ENCODE measurements at places on chromosomes 3 and 15.

DNA sequence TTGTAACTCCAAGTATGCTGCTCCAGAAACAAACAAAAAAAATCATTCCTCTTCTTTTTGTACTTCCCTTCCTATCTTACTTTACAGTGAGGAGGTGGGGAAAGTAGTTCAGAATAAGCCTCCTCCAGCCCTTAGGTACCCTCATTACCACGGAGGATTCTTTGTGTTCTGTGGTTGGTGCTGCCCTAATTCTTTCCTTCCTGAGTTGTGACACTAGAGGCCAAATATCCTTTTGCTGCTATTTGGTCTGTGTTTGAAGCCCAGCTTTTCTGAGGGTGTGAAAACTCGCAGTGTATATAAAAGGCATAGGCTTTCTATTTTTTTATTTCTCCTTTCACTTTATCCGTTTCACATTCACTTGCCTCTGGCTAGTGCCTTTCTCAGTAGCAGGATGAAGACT is 98.2 kb downstream of the HHLA2 start:
- DNase-seq: no peak

DNA sequence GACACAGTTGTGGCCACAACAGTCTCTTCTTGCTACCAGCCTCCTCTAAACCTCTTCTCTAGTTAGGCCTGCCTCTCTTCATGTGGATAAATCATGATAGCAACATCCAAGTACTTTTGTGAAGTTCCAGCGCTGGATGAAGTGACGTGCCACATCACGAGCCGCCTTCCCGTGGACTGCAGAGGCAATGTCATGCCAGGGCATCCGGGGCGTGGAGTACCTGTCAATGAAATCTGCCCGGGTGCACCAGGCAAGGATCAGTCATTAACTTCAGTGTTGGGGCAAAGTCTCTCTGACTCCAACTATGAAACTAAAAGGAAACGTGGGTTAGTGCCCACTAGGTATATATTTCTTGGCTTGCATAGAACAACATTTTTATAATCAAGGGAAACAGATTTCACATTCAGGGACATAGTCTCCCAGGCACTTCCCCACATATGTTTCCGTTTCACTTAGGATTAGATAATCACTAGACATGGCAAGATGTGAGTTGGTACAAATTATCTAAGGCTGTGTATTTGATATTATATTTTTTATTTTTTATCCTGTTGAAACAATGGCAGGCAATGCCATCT is 133.6 kb downstream of the PLD1 start:
- no peak for DNase-seq

GRCh38 chr15:95848126-95848525 is 482.4 kb upstream of the NR2F2 start:
- no peak for DNase-seq

DNA sequence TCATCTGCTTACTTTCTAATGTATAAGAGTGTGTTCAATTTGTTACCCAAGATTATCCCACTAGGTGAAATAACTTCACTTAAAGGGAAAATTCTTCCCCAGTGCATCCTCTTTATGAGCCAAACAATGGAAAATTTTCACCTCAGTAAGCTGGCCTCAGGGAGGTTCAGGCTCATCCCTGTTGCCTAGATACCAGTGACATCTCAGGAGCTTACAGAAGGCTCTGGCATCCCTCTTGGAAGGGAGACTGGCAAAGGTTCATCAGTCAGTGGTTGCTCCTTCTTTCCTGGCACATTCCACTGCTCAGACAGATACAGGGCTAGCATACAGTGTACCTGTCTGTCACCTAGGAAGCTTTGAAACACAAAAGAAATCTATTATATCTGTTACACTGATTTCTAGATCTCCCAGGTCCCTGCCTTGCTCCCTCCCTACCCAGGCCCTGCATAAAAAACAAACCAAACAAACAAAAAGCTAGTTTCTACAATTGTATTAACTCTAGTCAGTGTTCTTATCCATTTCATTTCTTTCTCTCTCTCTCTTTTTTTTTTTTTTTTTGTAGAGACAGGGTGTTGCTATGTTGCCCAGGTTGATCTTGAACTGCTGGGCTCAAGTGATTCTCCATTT is 1.7 kb downstream of the IP6K2 start:
- no peak for DNase-seq

DNA sequence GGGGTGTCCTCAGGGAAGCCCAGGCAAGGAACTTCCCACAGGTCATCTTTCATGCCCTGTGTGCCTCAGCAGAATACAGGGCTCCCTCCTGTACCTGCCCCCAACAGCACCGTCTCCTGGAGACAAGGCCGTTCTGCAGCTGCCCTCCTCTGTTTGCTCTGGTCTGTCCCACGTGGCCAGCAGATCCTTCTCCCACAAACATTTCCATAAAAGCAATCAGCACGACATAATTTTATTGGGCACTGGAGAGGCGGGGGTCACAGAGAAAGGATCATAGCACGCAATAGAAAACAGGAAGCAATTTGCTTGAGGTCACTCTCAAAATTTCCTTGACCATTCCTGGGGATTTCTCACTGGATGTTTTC is 29.4 kb downstream of the STARD5 start:
- no peak for DNase-seq

DNA sequence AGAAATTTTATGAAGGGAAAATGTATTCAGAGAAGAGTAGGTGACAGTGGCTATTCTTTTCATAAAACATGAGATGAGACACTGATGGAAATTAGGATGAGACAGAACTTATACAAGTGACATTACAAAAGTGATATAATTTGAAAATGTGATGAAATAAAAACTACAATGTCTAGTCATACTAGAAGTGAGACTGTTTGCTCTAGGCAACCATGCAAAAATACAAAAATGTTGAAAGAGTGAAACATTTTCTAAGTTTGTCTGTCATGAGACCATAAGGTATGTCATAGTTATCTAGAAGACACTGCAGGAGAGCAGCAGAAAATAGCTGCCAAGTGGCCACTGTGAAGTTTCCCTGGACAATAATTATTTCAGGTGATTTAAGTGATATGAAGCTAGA is 459.5 kb downstream of the DIPK2A start:
- DNase-seq: no peak

DNA sequence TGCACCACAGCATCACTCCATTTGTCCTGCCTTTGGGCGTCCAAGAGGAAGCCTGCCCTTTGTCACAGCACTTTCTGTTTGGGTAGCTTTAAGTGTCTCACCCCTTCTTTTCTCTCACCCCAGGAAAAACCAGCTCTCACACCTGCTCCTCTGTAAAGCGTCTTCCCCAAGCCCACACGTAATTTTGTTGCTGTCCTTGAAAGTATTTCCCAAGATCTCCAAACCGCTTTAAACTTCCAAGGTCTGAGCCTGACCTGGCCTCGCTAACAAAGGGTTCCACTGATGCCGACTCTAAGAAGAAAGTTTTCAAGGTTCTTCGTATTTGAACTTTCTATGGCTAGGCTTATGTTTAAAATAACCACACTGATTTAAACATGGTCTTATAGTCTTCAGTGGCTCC is 5.3 kb downstream of the ABHD2 start:
- no peak for DNase-seq

- no peak for DNase-seq
These were observed 128.9 kb downstream of the AQP9 start for GRCh38 chr15:58267051-58267450.

DNA sequence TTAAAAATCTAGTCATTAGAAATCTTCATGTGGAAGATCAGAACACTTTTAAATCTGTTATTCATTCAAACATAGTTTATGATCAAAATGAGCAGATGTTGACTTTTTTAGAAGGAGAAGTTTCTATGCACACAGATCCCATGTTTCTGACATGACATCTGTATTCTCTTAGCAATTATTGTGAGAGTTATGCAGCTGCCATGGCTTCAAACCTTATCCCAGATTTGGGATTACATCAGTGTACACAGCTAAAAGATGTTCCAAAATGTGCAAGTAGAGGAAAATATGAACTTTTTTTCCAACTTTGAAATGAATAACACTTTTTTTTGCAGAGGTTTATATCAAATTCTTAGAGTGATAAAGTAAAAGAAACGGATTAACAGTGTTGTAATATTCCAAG is 1166.9 kb downstream of the ZPLD1 start:
- no peak for DNase-seq

DNA sequence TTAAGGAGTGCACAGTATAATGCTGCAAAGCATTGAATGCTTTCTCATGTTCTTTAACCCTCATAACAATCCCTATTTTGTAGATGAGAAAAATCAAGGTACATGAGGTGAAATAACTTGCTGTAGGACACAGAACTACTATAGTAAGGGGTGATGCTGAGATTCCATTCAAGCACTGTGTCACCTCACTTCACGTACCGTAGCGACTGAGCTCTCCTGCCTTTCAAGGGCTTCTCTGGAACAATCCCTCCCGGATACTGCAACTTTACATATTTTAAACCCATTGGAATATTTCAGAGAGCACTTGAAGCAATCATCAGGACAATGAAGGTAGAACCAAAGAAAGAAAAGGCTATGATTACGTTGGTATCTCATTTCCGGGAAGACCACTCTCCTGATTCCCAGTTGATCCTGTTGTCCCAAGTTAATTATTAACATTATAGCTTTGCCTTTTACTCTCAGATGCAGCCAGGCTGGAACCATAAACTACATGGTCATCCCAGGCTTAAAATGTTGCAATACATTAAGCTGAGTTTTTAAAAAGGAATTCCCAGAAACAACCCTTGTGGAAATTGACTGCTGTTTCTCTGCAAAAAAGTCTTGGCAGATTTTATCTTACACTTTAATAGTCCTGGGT is 252.2 kb upstream of the IGF1R start:
- DNase-seq: no peak

GRCh38 chr3:8857720-8858367 is 88.4 kb upstream of the OXTR start:
- no peak for DNase-seq

DNA sequence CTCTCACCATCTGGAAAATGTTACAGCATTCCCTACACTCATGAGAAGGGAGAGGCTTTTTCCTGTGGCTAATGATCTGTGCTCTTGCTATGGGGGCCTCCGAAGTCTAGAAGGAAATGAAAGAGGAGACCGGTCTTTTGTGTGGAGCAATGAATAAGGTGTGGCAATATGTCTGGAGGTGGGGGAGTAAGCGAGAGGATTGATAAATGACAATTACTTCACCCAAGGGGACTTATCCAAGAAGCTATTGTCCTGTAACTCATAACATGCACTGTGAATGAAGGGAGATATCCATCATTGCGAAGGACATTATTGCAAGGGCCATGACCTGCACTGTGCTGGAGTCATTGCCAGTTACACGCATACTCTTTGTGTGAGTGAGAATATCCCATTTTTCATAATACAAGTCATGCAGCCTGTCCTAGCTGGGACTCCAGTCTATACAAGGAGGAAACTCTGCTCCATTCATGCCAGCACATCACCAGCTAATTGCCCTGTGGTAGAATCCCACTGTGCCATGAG is 37.7 kb upstream of the SYNPR start:
- no peak for DNase-seq

GRCh38 chr3:25426408-25426807 is 1.7 kb upstream of the RARB start:
- no peak for DNase-seq

DNA sequence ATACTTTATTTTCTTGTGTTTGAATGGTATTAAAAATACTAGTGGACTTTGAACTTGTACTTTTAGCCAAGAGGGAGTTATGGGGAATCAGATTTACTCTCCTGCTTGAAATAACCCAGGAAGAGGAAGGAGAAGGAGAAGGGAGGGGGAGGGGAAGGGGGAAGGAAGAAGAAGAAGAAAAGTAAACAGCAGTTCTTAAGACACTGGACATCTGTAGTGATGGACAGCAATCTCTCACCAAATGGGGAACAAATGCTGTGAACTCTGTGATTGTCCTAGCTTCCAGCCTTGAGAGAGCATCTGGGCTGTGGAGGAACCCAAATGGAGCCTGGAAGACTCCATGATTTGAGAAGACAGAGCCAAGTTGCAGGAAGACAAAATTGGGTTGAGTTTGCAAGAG is 52.0 kb downstream of the VPS8 start:
- DNase-seq: no peak

DNA sequence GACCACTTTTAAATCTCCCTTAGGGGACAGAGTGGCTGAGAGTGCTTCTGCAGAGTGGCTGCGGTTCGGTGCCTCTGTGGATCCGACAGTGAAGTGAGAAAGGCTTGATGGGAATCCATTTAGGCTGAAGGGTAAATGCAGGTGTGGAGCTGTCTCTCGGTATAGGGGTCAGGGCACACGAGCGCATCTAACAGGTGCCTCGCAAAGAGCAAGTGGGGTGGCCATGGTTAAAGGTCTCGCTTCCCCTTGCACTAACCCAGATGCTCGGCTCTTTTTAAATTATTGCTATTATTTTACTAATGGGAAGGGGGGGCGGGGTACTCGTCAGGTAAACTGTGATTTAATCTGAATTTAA is 598 bp upstream of the GJD2 start:
- DNase-seq: no peak

DNA sequence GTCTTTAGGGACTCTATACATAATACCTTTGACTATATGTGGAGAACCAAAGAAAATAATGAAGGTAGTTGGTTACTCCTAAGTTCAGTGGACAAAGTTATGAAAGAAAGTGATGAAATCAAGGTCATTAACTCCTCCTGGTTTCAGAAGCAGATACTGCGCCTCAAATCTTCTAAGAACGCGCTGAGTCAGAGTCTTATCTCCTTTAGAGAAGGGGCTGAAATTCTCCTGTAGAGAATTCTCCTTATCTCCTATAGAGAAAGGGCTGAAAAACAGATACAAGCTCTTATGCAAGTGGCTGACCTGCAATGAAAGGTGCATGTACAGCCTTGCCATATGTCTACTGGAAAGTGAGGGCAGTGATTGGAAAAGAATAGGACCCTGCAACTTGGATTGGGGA is 824.2 kb downstream of the NSUN3 start:
- no peak for DNase-seq

GRCh38 chr15:52645916-52646315 is 33.3 kb downstream of the ATOSA start:
- DNase-seq: no peak

- no peak for DNase-seq
These were observed 66.0 kb downstream of the C3orf20 start for GRCh38 chr3:14740983-14741382.

GRCh38 chr15:45892182-45892581 is 257.4 kb downstream of the SQOR start:
- DNase-seq: no peak

GRCh38 chr3:81592101-81592500 is 169.3 kb downstream of the GBE1 start:
- DNase-seq: no peak

GRCh38 chr15:94272251-94272898 is 41.0 kb downstream of the MCTP2 start:
- DNase-seq: no peak

DNA sequence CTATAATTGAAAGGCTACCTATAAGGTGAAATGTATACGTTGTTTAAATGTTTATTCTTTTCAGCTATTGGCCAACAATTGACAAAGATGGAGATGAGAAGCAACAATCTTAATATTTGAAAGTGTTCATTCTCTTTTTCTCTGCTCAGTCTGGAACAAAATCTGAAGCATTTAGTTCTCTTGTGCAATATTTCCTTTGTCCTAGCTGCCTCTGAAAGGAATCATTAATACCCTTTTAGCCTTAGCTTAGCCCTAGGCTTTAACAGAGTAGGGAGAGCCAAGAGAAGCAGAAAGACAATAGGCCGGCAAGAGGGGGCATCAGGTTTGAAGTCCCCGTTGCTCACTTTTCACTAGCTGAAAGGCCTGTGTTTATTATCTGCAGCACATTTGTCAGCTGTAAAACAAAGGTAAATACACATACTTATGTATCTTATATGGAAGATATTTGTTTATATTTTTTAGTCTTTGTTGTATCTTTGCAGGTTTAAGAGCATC is 422.5 kb upstream of the SEMA6D start:
- DNase-seq: no peak

- no peak for DNase-seq
These were observed 40.8 kb downstream of the POLR2M start for GRCh38 chr15:57747206-57747896.

- no peak for DNase-seq
These were observed 148.6 kb downstream of the IMPG2 start for GRCh38 chr3:101171681-101172191.

All from endothelial cell (in vitro differentiated cells).